ENCODE measurements at places on chromosomes 5 and 9.

- no peak overlapping the region for H3K27ac ChIP-seq
- H3K36me3 ChIP-seq, result no peaks in the 10 kb centered on the region
- H3K4me1 ChIP-seq, result peaks cover 4% of the 10 kb centered on the region
- no peaks in the 10 kb centered on the region for H3K27me3 ChIP-seq
- H3K4me3 ChIP-seq, result no peak overlapping the region
These were observed 10.4 kb downstream of the PLPP7 start for GRCh38 chr9:131299961-131300347.

GRCh38 chr9:127721391-127721821 lies 5.5 kb downstream of the TTC16 start:
- DNase-seq, result no peak
- H3K27me3 ChIP-seq, result no peaks in the 10 kb centered on the region
- no peak overlapping the region for H3K27ac ChIP-seq
- H3K4me1 ChIP-seq, result peaks cover 21% of the 10 kb centered on the region

- no peaks in the 10 kb centered on the region for H3K4me1 ChIP-seq
- H3K27me3 ChIP-seq, result no peaks in the 10 kb centered on the region
- no peak for DNase-seq
- no peaks in the 10 kb centered on the region for H3K36me3 ChIP-seq
These were observed 3.6 kb downstream of the PAEP start for GRCh38 chr9:135565141-135565628.

DNA sequence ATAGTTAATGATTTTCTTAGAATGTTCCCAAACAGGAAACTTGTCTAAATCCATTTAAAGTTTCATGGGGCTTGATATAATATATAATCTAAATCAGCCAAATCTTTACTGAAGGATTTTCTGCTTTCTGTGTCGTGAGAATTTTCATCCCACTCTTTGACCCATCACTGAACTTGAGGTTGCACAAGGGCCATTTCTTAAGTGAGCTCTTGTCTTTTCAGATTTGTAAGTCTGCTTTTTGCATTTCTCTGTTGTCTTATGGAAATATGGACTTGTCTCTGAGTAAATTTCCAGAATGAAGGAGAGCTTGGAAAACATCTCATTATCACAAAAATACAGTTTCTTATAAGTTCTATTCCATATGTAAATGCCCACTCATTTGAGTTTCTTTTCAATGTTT lies 149.2 kb upstream of the ARRDC3 start:
- no peaks in the 10 kb centered on the region for H3K4me1 ChIP-seq
- H3K36me3 ChIP-seq, result no peaks in the 10 kb centered on the region
- no peaks in the 10 kb centered on the region for H3K27me3 ChIP-seq
- no peak overlapping the region for H3K4me3 ChIP-seq
- no peak for DNase-seq

DNA sequence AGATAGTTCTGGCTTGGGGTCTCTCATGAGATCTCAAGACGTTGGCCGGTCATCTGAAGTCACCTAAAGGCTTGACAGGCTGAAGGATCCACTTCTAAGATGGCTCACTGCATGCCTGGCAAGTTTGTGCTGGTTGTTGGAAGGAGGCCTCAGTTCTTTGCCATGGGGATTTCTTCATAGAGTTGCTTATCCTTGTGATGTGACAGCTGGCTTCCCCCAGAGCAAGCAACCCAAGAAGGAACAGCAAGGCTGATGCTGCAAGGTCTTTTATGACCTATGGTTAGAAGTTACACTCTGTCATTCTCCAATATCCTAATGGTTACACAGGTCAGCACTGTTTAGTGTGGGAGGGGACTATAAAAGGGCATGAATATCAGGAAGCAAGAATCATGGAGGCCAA lies 20.7 kb upstream of the GRPEL2 start:
- H3K36me3 ChIP-seq, result no peaks in the 10 kb centered on the region
- no peak overlapping the region for H3K27ac ChIP-seq
- no peaks in the 10 kb centered on the region for H3K27me3 ChIP-seq
- peaks cover 10% of the 10 kb centered on the region for H3K4me1 ChIP-seq
- DNase-seq, result no peak

DNA sequence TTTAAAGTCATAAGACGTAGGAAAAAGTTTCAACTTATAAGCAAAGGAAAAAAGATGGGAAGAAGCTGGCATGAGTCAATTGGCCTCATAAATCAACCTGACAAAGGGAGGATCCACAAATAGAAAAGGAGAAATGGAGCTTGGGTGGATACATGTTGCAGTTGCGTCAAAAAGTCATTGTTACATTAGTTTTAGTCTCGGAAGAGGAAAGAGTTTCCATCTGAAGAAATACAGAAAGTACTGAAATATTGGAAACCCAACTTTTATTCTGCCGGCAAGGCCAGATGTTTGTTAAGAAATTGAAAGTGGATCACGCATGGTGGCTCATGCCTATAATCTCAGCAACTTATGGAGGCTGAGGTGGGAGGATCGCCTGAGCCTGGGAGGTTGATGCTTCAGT lies 11.3 kb upstream of the TIMD4 start:
- H3K4me1 ChIP-seq, result no peaks in the 10 kb centered on the region
- H3K27ac ChIP-seq, result no peak overlapping the region
- H3K4me3 ChIP-seq, result no peak overlapping the region
- no peaks in the 10 kb centered on the region for H3K27me3 ChIP-seq

- peaks cover 4% of the 10 kb centered on the region for H3K4me1 ChIP-seq
- no peaks in the 10 kb centered on the region for H3K36me3 ChIP-seq
- no peak overlapping the region for H3K27ac ChIP-seq
- H3K4me3 ChIP-seq, result no peak overlapping the region
These were observed 33.3 kb downstream of the FBXL7 start for GRCh38 chr5:15533129-15533893.

GRCh38 chr5:51651476-51651875 lies 268.2 kb downstream of the ISL1 start:
- no peak for DNase-seq
- H3K4me1 ChIP-seq, result peaks cover 3% of the 10 kb centered on the region
- H3K27ac ChIP-seq, result no peak overlapping the region
- no peaks in the 10 kb centered on the region for H3K36me3 ChIP-seq
- no peak overlapping the region for H3K4me3 ChIP-seq

DNA sequence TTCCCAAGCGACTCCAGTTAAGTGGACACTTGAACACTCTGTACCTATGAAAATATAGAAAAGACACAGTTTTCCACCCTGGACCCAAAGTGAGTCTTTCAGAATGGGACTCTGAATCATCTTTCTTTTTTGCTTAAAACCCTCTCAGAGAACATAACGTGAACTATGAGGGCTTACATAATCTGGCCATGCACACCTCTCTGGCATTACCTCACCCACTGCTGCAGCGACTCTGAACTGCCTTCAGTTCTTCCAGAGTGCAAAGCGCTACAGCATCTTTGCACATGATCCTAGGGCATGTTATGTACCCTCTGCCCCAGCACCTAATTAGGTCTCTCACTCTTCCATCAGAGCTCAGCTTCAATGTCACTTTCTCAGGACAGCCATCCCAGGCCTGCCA lies 186.2 kb downstream of the RORB start:
- H3K36me3 ChIP-seq, result no peaks in the 10 kb centered on the region
- no peaks in the 10 kb centered on the region for H3K27me3 ChIP-seq
- H3K27ac ChIP-seq, result no peak overlapping the region
- H3K4me1 ChIP-seq, result no peaks in the 10 kb centered on the region

DNA sequence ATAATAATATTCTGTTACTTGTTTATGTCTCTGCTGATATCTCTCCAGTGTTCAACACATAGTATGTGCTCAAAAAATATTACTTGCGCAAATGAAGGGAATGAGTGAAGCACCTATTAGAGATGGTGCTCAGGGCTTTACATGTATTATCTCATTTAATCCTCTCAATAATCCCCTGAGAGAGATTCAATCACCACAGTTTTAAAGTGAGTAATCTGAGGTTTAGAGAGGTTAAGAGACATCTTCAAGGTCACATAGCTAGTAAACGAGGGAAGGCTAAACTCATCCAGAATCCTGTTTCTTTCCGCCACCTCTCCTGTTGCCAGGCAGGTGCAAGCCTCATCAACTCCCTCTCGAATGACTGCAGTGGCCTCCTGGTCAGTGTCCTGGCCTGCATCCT lies 82.0 kb downstream of the UGCG start:
- H3K36me3 ChIP-seq, result no peaks in the 10 kb centered on the region
- H3K4me3 ChIP-seq, result no peak overlapping the region
- no peaks in the 10 kb centered on the region for H3K4me1 ChIP-seq
- DNase-seq, result no peak

DNA sequence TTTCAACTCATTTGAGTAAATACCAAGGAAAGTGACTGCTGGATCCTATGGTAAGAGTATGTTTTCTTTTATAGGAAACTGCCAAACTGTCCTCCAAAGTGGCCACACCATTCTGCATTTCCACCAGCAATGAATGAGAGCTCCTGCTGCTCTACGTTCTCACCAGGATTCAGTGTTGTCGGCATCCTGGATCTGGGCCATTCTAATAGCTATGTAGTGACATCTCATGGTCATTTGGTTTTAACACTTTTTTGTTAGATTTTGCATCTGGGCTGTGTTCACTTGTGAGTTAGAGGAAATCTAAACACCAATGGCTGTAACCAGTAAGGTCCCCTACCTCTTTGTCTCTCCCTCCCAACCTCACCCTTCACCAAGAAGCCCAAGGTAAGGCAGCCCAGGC lies 115.9 kb downstream of the ATPSCKMT start:
- H3K27ac ChIP-seq, result no peak overlapping the region
- DNase-seq, result no peak
- H3K4me1 ChIP-seq, result no peaks in the 10 kb centered on the region
- H3K36me3 ChIP-seq, result no peaks in the 10 kb centered on the region
- no peaks in the 10 kb centered on the region for H3K27me3 ChIP-seq
- H3K4me3 ChIP-seq, result no peak overlapping the region

All from astrocyte (in vitro differentiated cells and primary cell).